ENCODE measurements at places on chromosomes 1 and 21.

- DNase-seq = no peak
Measured at GRCh38 chr1:61851235-61851634, 109.0 kb downstream of the PATJ start.

- DNase-seq = no peak
Measured at GRCh38 chr1:173082913-173083312, 32.2 kb upstream of the TNFSF18 start.

- no peak for DNase-seq
Measured at GRCh38 chr1:245232931-245233330, 78.1 kb downstream of the KIF26B start.

DNA sequence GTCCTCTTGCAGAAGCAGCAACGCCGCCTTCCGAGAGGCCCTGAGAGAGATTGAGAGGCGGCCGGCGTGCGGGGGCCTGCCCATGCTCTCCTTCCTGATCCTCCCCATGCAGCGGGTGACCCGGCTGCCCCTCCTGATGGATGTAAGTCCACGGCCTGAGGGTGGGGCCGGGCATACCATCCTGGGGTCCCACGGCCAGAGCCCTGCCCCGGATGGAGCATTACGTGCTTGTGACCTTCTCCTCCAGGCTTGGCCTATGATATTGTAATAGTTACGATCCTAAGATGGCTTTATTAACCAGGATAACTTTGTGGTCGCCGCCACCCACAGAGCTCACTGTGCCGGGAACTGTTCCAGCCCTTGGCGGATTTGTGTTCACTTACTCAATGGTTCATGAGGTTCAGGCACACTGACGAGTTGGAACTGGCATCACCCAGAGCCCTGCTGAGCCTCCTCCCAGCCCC, 18.9 kb downstream of the ARHGEF16 start:
- DNase-seq = no peak

DNA sequence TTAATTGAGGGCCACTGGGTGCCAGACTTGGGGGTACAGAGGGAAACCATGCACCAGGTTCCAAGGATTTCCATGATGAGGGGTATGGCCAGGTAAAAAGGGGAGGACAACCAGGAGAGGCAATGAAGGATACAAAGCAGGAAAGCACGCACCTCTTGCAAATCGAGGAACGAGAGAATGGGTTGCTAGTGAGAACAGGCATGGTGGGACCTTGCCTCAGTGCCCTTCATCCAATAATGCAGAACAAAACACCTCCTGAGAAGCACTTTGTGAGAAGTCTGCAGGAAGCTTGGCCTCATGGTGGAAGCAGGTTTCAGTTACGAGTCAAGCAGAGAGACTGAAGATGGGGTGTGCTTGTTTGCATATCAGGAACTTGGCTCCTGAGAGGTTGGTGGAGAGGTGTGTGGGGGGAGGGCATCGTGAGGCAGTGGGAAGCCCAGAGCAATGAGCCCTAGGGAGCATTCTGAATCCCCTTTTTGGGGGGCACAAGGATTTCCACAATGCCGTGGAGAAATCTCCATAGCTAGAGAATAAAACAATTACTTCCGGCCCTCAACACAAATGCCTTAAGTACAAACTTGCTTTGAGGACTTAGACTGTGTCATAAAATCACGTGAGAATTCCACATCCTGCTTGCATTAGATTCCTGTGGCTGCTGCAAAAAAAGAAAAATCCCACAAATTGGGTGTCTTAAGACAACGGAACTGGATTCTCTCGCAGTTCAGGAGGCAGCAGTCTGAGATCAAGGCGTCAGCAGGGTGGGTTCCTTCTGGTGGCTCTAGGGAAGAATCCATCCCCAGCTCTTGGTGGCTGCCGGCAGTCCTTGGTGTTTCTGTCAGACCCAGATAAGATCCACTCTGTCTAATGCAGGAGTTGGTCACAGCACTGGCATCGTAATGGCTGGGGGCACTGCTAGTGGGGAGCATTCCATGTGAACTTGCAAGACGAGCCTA, 54.9 kb upstream of the BACE2 start:
- DNase-seq = no peak

DNA sequence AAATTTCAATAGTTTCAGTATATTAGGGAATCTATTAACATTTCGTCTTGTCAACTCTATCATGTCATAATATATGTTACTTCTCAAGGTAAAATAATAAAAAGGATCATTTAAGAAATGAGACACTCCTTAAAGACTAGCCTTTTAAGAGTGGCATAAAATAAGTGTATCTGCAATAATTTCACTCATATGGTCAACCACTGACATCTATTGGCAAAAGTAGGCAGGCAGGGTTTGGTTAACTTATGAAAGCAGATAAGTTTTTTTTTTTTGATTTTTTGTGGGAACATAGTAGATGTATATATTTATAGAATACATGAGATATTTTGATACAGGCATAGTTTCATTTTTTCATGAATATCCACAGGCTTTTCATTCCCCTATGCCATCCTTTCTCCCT, 5.5 kb upstream of the RGS21 start:
- no peak for DNase-seq

GRCh38 chr21:29490016-29490415, 191.3 kb downstream of the BACH1 start:
- DNase-seq = no peak

DNA sequence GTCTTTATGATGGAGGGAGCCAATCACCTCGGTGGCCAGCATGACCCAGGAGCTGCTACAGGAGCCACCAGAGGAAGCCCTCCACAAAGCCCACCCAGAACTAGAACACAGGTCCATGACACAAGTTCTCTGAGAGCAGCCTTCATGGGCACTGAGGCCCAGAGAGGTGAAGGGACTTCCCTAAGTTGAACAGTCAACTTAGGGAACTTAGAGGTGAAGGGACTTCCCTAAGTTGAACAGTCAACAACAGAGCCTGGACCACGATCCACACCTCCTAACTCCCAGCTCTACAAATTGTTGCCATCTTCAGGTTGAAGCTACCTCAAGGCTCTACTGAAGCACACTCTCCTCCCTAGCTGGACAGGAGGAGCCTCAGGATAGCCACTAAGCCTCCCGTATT, 132.7 kb downstream of the CCDC185 start:
- DNase-seq = no peak

DNA sequence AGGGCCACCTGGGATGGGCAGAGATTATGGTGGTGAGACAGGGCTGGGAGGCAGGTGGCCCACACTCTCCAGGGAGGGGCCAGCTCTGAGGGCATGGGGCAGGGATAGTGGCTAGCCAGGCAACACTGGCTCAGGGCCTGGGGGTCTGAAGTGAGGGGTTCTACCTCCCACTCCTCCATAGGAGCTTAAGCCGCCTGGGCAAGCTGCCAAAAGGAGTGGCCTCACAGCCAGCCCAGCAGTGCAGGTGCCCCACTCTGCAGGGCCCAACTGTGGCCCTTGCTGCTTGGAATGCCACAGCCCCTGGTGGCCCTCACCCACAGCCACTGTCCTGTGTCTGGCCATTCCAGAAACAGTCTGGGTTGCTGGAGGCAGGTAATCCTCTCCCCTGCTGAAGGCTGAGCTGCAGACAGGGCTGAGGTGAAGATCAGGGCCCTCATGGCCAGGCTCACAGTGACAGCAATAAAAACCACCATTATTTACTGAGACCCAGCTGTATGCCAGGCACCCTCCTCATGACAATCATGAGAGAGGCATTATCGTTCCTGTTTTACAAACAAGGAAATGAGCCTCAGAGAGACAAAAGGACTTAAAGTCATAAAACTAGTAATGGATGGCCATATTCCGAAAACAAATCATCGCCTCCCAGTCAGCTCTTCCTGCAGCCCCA, 31.0 kb downstream of the KIF21B start:
- DNase-seq = no peak

DNA sequence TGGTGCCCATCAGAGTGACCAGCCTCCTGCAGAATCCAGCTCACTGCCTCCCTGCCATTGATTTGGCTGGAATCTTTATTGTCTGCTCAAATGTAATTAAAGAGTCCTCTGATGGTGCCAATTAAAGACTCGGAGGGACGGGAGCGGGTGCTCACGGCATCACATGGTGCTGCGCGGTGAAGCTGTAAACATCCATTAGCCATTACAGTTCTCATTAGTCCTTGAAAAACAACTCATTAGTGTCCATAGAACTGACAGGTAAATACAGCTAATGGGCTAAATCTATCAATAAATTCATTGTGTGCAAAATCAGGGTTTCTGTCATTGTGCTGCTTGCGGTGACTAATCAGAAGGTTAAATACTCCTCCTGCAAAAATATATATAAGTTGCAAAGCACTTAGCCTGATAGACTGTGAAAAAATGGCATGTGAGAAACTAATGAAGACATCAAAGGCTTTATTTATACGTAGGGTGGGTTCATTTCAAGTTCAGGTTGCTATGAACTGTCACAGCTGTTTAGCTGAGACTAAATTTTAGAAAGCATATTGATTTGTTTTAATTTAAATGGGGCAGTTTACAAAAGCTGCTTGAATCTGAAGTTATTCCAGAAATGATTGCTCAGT, 289.8 kb upstream of the POU3F1 start:
- no peak for DNase-seq

- no peak for DNase-seq
Measured at GRCh38 chr1:89631816-89632656, 884 bp upstream of the LRRC8C start.

GRCh38 chr21:45811136-45811535, 167.6 kb downstream of the PCBP3 start:
- DNase-seq = no peak

GRCh38 chr1:245486775-245487470, 332.1 kb downstream of the KIF26B start:
- DNase-seq = no peak

DNA sequence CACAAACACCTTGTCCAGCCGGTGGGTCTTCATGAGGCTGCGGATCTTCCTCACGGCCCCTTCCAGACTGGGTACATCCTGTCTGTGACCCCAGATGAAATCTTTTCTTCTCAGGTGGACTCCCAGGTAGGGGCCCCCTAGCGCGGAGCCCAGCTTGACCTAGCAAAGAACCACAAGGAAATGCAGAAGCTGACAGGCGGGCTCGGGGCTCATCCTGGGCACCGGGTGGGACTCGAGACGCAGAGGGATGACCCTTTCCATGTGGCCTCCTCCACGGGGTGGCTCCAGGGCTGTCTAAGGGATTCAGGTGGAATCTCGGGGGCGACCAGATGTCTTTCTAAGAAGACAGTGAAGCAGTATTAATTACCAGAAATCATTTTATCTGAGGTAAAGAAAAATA, 17.8 kb downstream of the POFUT2 start:
- DNase-seq = no peak

GRCh38 chr1:155186794-155187455, 13.3 kb downstream of the TRIM46 start:
- no peak for DNase-seq

DNA sequence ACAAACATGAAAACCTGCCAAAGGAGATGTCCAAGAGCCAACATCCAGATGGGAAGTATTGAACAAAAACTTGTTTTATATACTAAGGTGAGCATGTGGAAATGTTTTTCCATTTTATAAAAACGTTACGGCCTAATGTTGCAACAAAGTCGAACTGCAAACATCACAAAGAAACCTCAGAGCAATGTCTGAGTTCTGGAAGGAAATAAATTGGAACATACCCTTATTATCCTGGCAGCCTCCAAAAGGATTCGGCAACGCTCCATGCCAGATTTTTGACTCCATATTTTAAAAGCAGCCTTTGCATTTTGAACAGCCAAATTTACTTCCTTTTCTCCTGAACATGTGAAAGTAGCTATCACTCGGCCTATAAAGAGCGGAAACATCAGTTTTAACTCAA, 3.3 kb downstream of the ALDH9A1 start:
- DNase-seq = no peak

DNA sequence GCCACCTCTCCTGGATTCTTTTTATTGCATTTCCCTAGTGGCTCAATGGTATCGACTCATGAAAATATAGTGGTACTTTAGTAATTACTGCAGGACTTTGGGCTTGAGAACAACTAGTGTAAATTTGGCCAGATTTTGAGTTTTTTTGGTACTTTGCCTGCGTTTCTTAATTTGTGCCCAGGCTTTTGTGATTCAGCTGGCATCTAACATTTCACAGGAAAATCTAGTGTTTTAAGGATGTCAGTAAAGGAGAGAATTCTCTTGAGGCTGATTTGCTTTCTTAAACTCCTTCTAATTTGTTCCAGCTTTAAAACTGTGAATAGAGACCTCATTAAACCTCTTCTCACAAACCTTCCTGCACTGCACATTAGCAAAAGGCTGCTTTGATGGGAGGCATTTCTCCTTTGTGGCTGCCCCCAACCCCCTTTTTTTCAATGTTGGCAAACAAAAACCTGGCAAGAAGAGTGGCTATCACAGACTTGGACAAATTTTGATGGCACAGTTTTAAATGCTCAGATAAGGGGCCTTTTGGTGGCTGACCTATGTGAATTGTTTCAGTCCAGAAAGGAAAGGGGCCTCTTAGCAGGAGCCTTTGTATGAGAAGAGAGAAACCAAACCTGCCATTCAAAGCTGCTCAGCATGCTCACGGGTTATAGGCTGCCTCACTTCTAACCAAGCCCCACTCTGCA, 113.4 kb upstream of the RAVER2 start:
- DNase-seq = no peak

GRCh38 chr1:169565335-169566271, 20.7 kb downstream of the F5 start:
- no peak for DNase-seq

Data from stimulated activated CD4-positive, alpha-beta T cell treated with anti-CD3 and anti-CD28 coated beads, Interleukin-1b, Interleukin-23, amount 100 ng/mL, for 24 hours (primary cell).